ENCODE measurements at places on chromosomes 5 and 9.

- no peak for DNase-seq
Measured at GRCh38 chr5:126192226-126192625, 231.0 kb upstream of the GRAMD2B start.

GRCh38 chr9:134895097-134895496 lies 14.5 kb downstream of the FCN2 start:
- no peak for DNase-seq

DNA sequence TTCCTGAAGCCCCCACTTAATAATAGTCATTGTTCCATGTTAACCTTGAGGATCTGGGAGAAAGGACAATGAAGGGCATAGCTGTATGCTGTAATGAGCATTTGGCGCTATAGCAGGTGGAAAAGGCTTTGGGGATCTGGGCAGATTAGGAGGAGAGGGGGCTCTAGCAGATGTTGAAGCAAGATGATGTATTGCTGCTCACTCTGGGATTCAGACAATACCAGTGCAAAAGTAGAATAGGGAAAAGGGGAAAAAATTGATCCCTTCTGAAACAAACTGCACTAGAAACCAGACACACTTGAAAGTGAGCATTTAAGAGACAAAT lies 575.3 kb upstream of the MEF2C start:
- DNase-seq: no peak

DNA sequence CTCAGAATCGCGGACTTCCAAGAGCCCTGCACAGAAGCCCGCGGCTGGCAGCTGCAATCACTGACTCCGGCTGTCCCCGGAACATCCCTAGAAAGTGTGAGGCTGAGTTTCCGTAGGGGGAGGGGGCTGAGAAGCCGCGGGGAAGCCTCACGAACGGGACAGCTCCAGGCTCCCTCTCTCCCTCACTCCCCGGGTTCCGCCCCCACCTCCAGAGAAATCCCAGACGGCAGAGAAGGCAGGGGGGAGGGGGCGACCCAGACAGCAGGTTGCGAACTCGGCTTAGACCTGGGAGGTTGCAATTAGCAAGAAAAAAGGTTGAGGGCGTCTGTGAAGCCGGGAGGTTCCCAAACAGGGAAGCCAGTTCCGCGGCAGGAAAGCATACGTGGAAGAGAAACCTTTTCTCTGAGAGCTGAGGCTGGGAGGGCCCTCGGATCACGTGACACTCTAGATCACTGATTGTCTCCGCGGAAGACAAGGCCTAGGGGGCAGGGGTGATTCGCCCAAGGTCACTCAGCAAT lies 73.8 kb upstream of the CPLX2 start:
- no peak for DNase-seq

- no peak for DNase-seq
Measured at GRCh38 chr9:136658849-136659535, 3.7 kb upstream of the EGFL7 start.

- DNase-seq: no peak
Measured at GRCh38 chr5:111869681-111870080, 112.7 kb upstream of the NREP start.

GRCh38 chr9:125691869-125692268 lies 15.1 kb downstream of the MAPKAP1 start:
- no peak for DNase-seq

DNA sequence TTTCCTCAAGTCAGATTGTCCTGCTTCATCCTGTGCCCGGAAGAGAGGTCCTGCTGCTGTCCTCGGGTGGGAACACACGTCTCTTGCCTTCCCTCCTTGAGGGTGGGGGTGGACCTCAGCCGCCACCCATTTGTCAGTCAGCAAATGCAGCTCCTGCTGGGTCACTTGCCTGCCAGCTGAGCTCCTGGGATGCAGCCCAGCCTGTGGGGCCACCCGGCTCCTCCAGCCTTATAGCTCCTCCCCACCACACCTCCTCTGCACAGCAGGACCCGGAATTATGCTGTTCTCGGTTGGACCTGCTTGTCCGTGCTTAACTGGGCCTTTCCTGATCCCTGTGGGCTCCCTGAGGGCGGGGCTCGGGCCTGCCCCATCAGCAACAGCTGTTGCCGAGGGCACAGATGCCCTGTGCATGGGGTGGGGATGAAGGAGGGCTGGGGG lies 52.7 kb downstream of the RXRA start:
- peak; percentile 19 for DNase-seq

DNA sequence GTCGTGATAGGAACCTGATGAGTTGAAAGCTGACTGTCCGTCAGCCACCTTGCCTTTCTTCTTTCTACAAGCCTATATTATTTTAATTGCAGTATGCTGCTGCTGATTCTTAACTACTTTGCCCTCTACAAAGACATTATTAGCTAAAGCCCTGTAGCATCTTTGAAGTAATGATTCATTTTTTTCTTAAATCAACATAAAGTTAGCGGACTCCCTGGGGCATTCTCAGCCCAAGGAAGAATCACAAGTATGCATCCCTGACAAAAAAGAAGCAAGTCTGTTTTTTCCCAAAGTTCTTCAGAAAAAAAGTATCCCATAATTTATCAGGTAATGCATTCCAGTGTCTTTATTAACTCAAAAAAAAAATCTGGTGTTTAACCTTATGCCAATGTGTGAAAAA lies 69.5 kb upstream of the TAS2R1 start:
- no peak for DNase-seq

- DNase-seq: no peak
Measured at GRCh38 chr9:21583628-21584377, 101.7 kb upstream of the IFNE start.

GRCh38 chr5:163540696-163541095 lies 35.3 kb downstream of the MAT2B start:
- no peak for DNase-seq

DNA sequence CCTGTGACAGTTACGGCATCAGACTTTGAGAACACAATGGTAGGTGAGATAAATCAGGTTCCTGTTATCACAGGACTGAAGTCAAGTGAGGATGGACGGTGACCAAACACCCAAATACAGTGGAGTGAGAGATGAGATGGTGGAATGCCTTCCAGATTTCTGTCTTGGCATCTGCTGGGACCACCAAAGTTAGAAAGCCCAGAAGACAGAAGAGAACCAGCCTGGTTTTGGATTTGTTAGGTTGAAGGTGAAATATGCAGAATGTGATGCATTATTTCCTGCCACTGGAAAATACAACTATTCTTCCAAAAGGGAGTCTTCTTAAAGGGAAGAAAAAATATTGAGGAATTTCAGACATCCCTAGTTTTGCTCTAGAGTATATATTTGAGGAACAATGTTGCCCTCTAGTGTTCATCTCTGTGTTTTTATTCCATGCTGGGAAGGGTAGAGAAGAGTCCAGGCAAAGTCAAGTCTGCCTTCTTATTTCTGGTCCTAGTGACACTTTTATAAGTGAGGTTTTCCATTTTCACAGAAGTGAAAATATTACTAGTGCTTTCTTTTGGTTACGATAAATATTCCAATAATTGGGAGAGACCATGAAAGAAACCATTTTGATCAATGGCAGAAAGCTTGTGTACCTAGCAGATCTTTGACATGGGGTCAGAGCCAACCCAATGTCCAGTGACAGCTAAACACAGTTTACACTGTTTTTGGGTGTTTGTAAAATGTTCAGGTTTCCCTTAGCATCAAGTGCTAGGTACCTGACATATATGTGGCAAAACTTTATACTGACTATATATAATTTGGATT lies 142.3 kb upstream of the ANKH start:
- DNase-seq: no peak

DNA sequence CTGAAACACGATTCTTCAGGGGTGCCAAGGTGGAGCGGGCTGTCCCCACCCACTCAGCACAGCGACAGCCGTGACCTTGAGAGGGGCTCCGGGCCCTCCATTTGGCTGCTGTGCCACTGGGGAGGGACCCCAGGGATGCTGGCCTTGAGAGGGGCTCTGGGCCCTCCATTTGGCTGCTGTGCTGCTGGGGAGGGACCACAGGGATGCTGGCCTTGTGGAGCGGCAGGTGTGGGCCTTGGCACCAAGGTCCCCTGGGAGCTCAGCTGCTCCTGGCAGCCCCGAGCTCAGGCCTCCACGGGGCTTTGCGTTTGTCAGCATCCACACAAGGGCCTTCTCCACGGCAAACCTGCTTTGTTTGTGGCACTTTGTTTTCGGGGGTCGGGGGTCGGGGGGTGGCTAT lies 137.6 kb upstream of the LPCAT1 start:
- no peak for DNase-seq
